Endothelial cell (in vitro differentiated cells): ENCODE measurements at places on chromosomes 11 and 22. TPM values are rescaled to one million over a fixed set of nuclear protein-coding genes. Genes with fewer than 3 reads are reported as not detected.

GRCh38 chr11:5380740-5381342 is 2.8 kb upstream of the OR51M1 start:
- peak; percentile 71 for DNase-seq

Gene C22orf23
- total RNA-seq: 0.54 TPM

GRCh38 chr22:37267661-37268413 is 14.5 kb upstream of the CYTH4 start:
- DNase-seq: no peak

DNA sequence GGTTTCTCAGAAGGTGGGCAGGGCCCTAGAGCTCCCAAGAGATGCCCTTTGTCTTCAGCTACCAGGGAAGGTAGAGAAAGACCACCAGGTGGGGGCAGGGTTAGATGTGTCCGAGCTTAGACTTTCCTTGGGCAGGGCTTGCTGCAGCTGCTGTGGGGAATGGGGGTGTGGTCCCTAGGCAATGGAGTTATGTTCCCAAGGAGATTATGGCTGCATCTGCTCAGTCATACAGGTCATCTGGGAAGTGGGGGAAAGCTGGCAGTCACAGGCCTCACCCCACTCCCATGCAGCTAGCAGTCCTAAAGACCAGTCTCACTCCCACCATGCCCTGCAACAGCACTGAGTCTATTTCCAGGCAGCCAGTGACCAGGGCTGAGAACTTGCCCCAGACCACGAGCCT is 29.5 kb downstream of the MMP27 start:
- no peak for DNase-seq

Gene IFITM10
- 0.64 TPM for total RNA-seq

DNA sequence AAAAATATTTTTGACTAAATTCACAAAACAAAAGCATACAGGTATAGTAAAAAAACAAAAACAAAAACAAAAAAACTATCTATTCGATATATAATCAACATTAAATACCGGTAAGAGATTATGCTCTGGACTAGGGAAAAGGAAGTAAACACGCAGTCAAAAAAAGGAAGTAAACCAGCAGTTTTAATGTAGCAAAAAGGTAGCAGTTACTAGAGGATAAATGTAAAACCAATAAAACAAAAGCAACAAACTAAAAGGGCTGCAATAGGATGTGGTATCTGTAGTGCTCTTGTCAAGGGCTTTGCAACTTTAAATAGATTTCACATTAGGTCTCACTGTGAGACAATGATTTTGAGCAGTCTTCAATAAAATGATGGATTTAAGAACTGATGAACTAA is 2.4 kb downstream of the TRIM22 start:
- no peak for DNase-seq

DNA sequence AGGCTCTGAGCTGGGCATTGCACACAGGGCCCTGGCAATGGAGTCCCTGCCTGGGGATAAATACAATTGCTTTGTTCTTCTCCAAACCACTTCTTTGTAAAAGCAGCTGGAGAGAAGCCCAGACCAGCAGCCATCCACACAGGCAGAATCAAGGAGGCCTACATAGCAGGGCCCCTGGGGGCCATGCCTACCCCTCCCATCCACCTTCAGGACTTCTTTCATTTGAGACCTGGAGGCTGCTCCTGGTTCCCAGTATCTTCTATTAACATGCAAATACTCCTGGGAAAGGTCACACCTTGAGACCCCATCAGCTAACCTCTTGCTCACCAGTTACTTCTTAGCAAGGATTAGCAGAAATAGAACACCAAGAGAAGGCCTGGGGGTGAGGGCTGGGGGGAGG is 511.1 kb downstream of the SOX6 start:
- no peak for DNase-seq

DNA sequence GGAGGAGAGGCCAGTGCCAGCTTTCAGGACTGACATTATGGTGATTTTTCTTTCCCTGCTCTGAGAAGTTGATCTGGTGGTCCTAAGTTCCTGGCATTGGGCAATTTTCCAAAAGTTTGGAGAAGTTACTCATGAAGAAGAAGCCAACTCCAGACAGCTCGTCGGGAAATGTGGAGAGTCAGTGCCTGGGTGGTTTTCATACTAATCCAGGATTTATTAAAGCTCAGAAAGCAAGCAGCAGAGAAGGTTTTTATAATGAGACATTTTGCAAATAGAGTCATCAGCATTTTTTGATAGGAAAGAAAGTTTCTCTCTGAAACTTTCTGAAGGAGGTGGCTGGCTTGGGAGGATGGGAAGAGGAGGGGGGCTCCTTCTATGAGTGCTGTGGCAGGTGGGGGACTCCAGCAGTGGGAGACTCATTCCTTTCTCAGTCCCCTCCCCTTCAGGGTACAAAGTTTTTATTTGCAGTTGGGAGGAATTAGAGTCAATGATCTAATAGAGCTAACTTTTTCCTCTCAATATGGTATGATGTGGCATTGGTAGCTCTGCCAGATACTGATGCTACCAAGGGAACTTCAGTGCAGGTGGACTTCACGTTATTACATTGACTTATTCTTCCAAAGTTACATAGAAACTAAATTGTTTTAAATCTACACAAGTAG is 55.4 kb downstream of the LIF start:
- no peak for DNase-seq

DNA sequence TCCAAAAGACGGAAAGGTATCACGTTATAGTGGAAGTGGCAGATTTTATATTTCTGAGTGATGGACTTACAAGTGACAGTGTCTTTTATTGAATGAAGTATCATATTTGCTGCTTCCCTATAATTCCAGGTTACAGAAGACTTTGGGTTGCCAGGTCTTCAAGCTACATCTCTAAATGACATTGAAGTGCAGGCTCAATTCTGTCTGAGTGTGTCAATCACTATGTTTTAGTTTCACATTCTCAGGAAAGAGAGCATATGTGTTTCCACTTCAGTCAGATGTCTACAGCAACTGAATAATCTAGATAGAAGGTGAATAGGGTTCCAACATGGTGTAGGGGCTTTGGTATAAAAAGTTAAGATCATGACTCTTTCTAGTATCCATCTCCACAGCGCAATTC is 492.7 kb upstream of the API5 start:
- no peak for DNase-seq

Gene BACE1-AS
- 10.2 TPM for total RNA-seq

DNA sequence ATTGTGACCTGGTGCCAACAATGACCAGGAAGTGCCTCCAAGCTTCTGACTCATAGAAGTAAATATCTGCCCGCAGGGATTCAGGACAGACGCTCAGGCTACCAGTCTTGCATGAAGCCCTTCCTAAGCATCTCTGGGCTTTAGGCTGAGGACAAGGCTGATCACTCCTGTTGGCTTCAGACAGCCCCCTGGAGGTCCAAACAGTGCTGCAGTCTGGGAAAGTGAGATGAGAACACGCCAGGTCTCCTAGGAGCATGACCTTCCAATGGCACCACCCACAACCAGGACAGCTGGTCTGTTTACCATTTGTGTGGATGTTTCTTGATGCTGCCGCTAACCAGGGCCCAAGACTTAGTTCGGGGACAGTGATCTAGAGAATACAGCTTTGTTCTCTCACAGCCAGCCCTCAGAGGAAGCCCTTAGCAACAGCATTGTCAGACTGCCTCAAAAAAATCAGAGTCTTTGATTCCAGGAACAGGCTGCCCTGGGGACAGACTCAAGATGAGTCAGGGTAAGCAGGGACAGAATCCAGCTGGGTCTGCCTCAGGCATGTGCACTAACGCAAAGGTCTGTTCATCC is 111.2 kb downstream of the ZNF280B start:
- peak; percentile 21 for DNase-seq

DNA sequence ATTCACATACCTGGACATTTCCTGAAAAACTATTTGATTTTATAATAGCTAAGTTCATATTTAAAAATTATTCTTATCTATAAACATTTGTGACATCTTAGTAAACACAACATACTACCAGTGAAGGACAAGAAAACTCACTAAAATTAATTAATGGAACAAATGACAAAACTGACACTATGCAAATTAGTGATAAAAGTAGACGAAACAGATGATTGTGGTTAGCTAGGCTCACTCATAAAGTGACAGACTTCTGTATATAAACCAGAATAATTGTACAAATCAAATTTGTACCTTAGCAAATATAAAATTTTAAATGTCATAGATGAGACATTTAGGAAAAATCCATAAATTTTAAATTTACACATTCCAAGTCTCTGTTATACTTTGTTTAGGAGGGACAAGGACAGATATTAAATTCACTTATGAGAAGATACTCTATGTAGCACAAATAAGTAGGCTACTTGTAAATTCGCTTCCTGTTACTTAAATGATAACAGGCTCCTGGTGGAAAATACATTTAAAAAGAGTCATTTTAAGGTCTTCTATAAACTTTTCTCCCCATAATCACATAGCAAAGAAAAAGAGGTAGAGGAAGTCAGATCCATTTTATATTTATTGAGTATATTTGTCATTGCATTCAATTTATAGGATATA is 81.2 kb downstream of the KIF18A start:
- DNase-seq: no peak

- DNase-seq: no peak
Measured at GRCh38 chr11:90251599-90251998, 28.8 kb upstream of the CHORDC1 start.

Gene HOATZ
- total RNA-seq: not detected

DNA sequence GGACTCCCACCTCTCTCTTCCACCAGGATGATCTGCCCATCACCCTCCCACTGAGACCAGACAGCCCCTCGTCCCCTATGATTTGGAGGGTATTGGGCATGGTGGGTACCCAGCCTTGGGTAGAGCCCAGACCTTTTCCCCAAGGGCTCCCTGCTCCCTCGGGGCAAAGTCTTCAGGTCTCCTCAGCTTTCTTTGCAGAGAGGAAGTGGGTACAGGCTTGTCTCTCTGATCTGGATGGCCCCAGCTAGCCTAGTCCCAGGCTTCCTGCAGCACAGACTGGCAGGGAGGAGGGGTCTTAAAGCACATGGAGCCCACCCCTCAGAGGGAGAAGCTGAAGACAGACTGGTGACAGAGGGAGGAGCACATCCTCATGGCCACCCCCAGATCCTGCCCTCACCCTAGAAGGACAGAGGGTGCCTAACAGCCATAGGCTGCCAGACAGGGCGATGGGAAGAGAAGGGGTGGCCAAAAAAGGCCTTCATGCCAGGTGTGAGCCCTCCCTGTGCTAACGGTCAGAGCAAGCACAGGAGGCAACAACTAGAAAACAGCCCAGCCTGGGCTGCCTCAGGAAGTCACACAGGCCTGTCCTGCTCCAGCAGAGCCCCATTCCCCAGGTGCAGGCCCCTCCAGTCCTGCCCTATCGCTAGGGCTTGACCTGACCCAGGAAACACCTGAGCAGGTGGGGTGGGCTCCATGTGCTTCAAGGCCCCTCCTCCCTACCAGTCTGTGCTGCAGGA is 30.4 kb downstream of the SLC22A12 start:
- no peak for DNase-seq

- DNase-seq: no peak
Measured at GRCh38 chr22:37232140-37232998, 11.7 kb downstream of the RAC2 start.

Gene OR8G5
- 0.18 TPM for total RNA-seq

Gene IGSF22
- 0.74 TPM for total RNA-seq

DNA sequence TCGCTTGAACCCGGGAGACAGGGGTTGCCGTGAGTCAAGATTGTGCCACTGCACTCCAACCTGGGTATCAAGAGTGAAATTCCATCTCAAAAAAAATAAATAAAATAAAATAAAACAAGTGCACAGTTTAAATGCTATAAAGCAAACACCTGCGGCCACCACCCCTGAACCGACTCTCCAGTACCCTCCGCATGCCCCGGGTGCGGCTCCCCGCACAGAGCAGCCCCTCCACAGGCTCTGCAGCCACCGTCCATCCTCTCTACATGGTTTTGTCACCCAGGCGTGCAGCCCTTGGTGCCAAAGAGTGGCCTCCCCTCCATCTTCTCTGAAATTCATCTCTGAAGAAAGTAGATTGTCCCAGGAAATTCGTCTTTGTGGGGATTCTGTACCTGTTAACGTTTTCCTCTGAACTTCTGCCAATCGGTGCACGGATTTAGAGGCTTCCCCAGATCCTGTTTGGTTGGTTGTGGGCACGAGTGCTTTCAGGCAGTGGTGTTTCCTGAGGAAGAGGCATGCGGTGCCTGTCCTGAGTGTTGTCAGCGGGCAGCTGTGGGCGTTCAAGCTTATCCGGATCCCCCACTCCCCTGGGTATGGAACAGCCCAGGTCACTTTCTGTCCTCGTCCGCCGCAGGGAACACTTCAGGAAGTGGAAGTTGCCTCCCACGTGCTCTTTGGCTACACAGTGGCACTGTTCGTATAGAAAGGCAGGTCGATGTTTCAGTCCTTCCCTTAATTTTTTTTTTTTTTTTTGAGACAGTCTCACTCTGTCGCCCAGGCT is 4.1 kb downstream of the MIOX start:
- peak; percentile 41 for DNase-seq

Gene CHRNA10
- total RNA-seq: 0.72 TPM

Gene CNTF
- 1.6 TPM for total RNA-seq

DNA sequence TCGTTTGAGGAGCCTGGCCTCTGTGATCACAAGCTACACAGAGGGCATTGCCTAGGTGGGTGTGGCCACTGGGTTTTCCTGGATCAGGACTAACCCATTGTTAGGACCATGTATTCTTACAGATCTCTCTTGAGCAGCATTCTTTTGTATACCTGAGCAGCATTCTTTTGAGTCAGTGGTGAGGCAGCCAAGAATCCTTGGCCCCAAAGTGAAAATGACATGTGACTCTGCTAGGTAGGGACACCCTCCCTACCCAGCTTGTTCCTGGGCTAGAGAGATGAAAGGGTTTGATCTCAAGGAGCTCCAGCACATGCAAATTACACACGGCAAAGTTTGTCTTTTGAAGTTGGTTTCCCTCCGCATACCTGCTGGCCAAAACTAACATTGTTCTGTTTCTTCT is 55.0 kb upstream of the HORMAD2 start:
- no peak for DNase-seq

Gene ALG9
- 35.8 TPM for total RNA-seq

- no peak for DNase-seq
Measured at GRCh38 chr11:75014129-75014528, 25.4 kb downstream of the NEU3 start.

DNA sequence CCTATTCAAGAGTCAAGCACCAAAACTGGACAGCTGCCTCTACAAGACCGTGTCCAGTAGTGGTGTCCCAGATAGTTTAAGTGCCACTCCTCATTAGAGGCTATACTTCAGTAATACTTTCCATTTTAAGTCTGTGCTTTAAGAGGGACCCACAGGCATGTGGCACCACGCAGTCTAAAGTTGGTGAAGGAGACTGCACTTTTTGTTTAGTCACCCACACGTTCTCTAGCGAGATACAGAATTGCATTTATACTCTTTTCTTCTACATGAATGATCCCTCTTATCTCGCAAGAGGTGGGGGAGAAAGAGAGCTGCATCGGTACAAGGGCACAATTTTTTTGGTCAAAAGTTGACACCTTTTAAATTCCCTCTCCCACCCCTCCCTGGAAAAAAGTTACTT is 41.5 kb downstream of the DDX6 start:
- DNase-seq: no peak

- DNase-seq: no peak
Measured at GRCh38 chr11:73356979-73357860, 19.0 kb upstream of the RELT start.
